ENCODE measurements at places on chromosomes 6 and 20. TPM values are rescaled to one million over a fixed set of nuclear protein-coding genes. Genes with fewer than 3 reads are reported as not detected.

DNA sequence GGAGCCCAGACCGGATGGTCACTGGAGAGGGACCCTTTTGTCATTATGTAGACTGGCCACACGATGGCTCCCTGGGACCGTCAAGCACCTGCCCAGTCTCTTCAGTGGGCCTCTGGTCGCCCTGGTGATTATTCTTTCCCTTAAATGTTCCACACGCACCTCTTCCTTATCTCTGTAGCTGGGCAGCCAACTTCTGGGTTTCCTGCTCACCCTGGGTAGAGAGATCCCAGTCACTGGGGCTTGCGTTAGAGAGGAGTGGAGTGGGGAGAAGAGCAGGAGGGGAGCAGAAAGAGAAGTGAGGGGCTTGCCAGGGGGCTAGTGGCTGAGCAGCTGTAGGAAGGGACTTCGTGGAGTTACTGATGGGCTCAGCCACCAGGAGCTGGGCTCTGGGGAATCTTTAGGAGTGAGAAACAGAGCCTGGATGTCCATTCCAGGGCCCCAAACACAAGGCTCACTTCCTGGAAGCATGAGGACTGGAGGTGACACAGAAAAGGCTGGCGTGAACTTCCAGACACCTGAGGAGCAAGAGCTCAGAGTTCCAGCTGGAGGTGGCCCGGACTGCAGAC, 150.1 kb downstream of the DHX35 start:
- DNase-seq, result no peak

DNA sequence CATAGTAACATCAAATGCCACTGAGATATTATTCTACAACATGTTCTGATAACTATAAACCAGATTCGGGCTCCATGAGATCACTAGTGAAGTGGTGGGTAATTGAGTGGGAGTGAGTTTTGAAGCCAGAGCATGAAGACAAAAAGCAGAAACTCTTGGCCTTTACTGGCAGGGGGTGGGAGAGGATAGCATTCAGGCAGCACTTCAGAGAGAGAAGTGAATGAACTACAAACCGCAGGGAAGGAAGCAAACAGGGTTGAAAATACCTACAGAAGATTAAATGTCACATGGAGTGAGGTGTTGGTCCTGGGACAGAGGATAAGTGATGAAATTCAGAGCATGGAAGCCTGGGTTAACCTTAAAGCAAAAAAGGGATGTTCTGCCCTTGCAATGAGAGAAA, 250.0 kb downstream of the EPM2A start:
- DNase-seq, result no peak

- no peak for DNase-seq
These were observed 200.5 kb upstream of the PHACTR1 start for GRCh38 chr6:12516070-12516469.

DNA sequence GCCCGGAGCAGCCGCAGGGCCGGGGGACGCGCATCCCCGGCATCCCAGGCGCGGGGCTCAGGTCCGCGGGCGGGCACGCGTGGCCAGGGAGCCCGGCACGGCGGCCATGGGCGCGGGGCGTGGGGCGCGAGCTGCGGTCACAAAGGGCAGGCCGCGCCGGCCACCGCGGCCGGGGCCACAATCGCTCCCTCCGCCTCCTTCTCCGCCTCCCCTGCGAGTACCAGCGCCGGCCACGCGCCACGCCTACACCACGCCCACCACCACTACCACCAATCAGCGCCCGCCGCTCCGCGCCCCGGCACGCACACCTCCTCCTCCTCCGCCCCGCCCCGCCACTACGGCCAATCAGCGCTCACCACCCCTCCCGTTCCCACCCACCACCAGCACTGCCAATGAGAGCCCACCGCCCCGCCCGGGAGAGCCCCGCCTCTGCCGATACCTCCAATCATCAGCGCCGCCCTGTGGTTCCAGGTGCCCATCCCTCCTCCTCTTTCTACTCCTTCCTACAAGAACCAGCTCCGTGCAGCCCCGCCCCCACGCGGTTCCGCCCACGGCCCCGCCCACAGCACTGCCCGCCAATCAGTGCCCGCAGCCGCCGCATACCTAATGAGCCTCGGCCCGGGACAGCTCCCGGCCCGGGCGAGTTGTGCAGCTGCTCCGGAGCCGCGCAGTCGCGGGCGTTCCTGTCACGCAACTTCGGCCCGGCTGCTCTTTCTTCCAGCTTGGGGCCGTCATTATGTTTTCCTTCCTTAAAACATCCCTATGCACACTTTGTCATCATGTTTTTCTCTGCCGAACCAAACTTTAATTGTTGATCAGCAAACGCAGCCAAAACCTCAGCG, at the start of gene RPS6KA2:
RPS6KA2 (minus strand) TSS at position 219 of the 842 bp plus-strand sequence. CDS start 232 bp downstream, outside the sequence.
- DNase-seq, result peak; percentile 99

- no peak for DNase-seq
These were observed 89.3 kb upstream of the BTN3A2 start for GRCh38 chr6:26275663-26276062.

DNA sequence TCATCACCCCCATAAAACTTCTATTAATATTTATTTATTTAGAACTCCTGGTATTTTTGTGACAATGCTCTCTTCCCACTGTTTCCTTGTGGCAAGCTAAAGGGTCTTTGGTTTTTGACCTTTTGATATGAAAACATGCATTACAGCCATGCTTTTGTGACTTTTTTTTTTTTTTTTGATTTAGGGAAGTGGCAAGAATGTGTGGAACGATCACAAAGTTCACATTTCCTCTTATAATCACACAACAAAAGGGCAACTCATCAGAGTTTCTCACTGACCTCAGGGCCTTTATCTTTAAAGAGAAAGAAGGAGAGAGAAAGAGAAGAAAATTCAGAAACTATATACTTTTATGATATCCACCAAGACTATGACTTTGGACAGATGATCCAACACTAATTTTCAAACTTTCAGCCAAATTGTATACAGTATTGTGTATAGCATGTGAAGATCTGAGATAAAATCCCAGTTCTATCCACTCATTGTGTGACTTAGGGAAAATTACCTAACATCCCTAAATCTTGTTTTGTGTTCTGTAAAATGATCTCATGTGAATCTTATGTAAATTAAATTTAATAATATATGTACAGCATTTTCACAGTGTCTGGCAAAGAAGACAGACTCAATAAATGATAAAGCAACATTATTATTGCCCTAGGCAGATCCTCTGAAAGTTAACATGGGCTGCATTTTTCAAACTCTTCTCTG, 106.8 kb upstream of the MARCKS start:
- no peak for DNase-seq

DNA sequence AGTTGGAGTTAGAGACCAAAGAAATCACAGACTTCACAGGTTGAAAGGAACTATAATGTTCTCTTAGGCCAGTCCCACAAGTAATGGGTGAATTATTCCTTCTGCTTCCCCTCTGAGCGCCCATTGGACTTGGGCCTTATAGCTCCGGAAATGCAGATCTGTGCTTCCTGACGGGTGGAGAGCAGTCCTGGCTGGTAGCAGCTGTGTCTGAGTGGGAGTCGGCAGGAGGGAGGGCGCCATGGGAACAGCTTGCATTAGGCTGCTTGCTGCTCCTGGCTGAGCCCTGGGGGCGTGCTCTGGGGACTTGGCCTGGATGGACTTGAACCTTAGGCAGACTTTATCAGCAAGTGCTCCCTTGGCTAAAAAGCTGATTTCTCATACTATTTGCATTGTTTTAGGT, 18.4 kb upstream of the NUP153 start:
- no peak for DNase-seq

- no peak for DNase-seq
These were observed 129.2 kb upstream of the PCSK2 start for GRCh38 chr20:17097603-17098002.

DNA sequence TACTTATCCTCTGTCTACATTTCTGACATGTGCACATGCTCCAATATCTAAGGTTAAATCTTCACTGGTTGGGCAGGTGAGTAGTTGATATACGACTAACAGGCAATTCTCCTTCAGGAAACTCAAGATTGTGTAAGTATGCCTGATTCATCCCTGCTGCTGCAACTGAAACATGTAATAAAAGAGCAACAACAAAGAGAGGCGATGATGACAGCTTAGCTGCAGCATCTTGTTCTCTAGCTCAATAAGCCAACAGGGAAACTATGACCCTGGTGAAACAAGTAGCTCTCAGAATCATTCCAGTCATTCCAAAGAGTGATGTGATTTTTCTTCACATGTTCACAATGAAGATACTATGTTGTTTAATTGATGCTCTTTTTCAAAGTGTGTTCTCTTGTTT, 74.4 kb downstream of the ELOVL4 start:
- no peak for DNase-seq

DNA sequence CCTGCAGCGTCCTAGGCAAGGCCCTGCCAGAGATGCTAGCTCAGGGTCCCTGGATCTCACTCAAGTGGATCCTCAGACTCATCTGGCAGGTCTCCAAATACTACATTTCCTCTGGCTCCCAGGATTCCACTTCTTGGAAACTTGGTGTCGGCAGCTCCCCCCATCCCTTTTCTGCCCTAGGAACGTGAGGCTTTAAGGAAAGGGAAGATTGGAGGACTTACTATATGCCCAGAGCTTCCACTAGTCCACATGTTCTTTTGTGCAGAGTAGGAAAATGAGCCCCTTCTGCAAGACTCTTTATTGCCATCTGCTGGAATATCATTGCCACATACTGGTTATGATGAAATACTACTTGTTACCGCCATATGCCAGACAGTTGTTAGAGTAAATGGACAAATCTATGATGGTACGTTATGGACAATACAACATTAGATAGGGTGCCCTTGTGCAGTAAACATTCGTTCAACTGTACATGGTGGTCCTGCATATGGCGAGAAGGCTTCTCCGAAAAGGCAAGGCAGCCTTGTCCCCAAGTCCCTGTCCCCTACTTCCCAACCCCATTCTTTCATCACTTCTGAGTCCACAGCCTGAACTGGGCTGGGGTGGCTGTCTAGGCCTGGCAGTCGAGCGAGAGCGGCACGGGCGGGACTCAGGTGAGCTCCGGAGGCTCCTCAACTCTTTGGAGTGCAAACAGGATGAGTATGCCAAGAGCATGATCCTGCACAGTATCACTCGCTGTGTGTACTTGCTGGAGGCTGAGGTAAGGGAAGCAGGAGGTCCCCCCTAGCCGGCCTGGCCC, 780 bp downstream of the ARMC12 start:
- DNase-seq, result no peak

GRCh38 chr6:149150301-149150700, 167.2 kb upstream of the TAB2 start:
- DNase-seq, result no peak

- no peak for DNase-seq
These were observed 233.8 kb downstream of the BCKDHB start for GRCh38 chr6:80340280-80340679.

- peak; percentile 61 for DNase-seq
These were observed 31.7 kb upstream of the CCN5 start for GRCh38 chr20:44683263-44684046.

TMEM244 gene
- total RNA-seq, result not detected

OR2H2 gene
- not detected for total RNA-seq

LGSN gene
- total RNA-seq, result not detected

PXT1 gene
- total RNA-seq, result not detected

C2 gene
- 5.2 TPM for total RNA-seq

Measured in activated naive CD4-positive, alpha-beta T cell treated with anti-CD3 and anti-CD28 coated beads, Interleukin-2, amount 50 U/mL, for 72 hours (primary cell).